Pons (tissue), 1 donor: ENCODE measurements at places on chromosomes 5 and 9.
A peak's percentile ranks its signal among the peaks of the same experiment; 100 is the strongest.

DNA sequence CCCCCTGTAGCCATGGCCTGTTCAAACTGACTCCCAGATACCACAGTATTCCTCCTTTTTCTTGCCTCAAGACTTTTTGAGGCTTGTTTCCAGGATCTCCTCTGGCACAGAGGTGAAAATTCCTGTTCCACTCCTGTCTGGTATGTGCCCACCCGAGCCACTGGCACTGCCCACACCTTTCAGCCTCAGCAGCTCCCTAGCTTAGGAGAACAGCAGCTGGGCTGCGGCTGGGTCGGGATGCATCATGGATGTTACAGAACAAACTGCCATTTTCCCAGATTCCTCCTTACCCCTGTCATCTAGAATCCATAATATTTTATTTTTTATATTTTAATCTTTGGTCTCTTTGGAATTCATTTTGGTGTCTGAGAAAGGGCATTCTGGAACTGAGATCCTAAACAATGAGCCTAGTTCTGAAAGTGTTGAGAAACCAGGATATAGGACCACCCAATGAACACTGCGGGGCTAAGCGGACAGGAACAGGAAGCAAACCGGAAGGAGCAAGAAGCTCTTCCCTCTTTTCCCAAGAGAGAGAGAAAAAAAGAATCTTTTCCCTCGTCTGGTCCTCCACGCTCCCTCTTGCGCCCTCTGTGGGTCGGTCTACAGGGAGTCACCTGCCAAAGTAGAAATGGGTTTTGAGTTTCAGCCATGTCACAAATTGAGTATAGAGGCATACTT is 12.5 kb downstream of the OR2S2 start:
- DNase-seq, result peak; percentile 74

- no peak for DNase-seq
Observed at GRCh38 chr9:107870221-107870620, 380.7 kb upstream of the KLF4 start.

DNA sequence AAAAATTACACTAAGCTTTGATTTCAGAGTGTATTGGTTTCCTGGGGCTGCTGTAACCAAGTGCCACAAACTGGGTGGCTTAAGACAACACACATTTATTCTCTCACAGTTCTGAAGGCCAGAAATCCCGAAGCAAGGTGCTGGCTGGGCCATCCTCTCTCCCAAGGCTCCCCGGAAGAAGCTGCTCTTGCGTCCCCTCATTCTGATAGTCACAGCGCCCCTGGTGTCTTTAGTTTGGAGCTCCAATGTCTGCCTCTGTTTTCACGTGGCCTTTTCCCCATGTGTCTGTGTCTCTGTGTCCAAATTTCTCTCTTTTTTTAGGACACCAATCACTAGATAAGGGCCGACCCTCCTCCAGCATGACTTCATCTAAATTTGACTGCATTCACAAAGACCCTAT is 56.7 kb downstream of the ROPN1L start:
- DNase-seq, result no peak

- DNase-seq, result no peak
Observed at GRCh38 chr9:20550326-20550725, 72.0 kb downstream of the MLLT3 start.

- no peak for DNase-seq
Observed at GRCh38 chr5:61576556-61576955, 244.5 kb downstream of the ZSWIM6 start.

GRCh38 chr5:25362799-25363198 is 718.0 kb upstream of the CDH10 start:
- DNase-seq, result no peak

DNA sequence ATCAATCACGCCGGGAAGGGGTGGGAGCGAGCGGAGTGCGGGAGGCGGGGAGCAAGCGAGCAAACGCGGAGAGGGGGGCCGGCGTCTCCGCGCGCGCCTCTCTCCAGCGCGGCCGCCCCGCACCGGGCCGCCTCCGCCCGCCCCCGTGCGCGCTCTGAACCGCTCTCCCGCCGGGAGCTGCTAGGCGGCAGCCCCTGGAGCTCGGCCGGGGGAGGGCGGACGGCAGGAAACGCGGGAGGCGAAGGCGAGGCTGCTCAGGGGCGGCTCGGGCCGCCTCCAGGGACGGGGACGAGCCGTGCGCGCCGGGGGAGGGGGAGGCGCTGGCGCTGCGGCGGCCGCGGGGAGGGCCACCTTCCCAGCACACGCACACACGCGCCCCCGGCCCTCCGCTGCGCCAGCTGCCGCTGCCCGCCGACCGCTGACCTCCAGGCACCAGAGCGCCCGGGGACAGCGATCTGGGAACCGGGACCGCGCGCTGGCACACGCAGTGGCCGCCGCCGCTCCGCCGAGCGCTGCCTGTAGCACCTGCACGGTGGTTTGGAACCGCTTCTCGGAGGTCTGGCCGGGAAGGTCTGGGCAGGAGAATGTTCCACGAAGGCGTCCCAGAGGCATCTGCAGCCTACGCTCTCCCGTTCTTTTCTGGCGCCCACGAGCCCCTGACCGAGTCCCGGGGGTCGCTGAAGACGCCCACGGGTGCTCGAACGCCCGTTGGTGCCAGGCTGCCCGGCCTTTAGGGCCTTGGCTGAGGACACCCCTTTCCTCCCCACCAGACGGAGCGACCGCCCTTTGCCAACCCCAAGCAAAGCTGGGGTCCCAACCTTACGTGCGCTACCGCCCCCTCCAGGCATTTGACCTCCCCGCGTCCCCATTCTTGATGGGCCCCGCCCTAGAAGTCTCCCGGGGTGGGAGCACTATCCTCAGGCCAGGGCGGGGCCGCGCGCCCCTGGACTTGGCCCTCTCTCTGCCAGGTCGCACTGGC is at the start of gene GABBR2:
TSS of gene GABBR2 (minus strand) at position 3 of the 979 bp plus-strand sequence. CDS start 198 bp downstream, outside the sequence.
- no peak for DNase-seq

DNA sequence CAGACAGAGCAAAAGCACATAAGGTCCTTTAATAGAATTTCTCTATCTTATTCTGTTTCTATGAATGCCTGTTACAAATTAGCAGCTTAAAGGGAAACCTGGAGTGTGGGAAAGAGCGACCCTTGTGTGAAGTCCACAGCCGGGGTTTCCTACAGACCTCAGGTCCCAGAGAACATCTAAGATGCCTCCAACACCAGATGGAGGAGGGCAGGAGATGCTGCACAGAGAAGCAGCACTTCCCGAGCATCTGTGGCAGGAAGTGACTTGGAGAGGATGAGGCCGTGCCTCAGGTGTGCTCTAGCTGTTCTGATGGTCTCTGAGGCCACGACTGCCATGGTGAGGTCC is 26.8 kb downstream of the IRF1 start:
- no peak for DNase-seq

- DNase-seq, result no peak
Observed at GRCh38 chr9:136404801-136405136, 4.8 kb upstream of the SNAPC4 start.

DNA sequence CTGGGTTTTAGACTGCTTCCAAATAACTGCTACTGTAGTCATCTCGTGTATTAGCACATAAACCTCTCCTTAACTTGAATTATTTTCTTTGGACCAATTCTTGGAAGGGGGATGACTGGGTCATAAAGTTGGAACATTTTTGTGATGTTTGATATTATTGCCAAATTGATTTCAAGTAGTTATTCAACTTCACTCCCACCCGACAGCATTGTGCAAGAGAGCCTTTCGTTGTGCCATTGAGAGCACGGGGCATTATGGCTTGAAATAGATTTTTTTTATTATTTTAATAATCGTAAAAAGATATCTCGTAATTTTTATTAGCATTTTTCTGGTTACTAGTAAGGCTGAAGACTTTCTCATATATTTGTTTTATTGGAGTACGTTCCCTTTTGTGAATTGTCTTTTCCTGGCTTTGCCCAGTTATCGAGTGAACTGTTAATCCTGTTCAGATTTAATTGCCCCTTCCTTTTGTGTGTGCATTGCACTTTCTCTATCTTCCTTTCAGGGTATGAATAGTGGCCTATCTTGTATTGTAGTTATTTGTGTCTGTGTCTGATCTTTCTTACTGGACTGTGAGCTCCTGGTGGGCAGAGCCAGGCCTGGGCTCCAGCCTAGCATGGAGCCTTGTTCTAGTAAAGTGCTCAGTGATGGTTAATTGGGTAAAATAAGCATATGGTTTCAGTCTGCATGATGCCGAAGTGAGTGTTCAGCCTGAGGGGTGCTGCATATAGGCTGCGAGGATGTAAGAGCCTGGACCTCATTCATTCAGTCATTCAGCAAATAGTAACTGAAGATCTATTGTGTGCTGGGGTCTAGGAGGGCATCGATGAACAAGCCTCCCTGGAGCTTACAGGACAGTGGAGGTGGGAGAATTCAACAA is 93.5 kb upstream of the SHB start:
- DNase-seq, result no peak

DNA sequence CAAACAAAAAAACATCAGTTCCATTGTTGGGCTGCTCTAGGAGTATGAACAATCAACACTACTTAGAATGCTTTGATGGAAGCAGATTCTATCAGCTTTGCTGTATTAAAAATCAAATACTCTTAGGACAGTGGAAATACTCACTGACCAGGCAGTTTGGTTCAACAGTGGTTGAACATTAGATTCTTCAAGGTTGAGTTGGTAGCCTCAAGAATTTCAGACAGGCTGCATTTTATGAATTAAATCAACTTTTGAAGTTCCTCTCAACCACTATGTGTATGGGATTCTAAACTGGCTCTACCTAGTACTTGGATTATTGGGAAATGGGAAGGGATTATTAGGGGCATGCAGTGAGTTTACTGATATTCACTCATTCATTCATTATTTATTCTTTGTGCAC is 35.0 kb downstream of the ACTBL2 start:
- no peak for DNase-seq

DNA sequence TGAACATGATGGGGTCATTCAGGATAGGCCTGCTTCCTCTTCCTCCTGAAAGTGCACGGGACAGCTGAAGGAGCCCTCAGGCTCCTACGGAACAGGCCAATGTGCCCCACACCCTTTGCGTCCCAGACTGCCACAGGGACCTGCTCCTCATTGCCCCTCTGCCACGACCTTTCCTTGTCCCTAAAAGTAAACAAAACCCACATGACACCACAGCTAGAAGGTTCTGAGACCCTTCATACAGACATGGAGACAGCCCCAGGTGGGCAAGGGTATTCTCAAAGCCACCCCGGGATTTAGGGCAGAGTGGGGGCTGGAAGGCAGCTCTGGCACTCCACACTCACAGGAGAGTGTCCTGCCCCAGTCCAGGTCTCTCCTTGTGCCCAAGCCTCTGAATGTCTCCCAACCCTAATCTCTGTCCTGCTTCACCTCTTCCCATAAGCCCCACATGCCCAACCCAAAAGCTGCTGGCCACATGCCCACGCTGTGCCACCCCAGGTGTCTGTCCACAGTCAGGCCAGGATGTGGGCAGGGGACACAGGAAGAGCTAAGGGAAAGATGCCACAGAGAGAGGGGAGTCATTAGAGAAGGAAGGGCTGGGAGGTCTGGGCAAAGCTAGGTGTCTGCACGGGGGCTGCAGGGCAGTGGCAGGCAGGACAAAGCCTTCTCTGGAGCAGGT is 800 bp downstream of the AMBP start:
- no peak for DNase-seq

DNA sequence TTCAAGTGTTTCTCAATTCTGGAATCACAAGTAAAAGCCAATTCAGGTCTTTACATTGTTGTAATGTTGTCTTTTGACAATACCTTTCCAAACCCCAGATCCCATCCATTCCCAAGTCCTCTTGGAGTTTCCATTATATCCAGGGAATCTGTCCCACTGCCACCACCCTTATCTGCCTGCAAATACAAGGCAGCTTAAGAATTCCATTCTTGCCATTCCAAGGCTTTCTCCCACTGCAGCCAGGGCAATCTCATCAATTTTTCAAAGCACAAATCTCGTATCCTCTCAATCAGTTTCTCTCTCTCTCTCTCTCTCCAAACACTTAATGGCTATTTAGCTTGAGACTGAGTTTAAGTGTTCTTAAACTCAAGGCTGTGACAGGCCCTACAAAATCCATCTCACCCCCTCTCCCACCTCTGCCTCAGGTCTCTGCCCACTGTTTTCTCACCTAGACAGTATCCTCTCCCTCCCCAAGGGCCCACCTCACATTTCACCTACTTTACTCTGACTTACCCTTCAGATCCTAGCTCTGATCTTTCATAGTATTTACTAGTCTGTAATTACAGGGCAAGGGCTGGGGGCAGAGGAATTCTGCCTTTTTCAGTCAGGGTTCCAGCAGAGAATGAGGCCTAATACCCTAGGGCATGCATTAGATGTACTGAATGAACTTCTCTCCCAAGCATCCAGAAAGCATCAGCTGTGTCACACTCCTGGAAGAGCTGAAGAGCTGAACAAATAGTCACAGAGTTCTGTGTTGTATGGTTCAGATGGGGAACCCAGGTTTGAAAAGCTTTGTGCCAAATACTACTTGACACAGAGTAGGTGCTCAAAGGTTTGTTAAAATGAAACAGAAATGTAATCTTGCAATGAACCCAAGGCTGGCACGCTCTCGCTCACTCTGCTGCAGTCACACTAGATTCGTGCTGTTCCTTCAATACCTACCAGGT is 46.0 kb downstream of the RAPGEF1 start:
- DNase-seq, result no peak

DNA sequence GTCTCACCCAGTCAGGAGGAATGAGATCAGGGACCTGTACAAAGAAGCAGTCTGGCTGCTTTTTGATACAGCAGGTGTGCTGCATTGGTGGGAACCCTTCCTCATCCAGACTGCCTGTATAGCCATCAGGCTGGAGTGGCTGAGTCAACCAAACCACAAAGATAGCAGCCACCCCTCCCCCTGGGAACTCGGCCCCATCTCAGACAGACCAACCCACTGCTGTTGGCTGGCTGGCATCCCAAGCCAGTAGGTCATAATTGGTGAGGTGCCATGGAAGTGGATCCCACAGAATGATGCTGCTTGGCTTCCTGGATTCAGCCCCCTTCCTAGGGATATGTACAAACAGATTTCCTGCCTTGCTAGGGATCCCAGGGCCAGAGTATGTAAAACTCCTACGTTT is 60.9 kb downstream of the YTHDC2 start:
- no peak for DNase-seq

DNA sequence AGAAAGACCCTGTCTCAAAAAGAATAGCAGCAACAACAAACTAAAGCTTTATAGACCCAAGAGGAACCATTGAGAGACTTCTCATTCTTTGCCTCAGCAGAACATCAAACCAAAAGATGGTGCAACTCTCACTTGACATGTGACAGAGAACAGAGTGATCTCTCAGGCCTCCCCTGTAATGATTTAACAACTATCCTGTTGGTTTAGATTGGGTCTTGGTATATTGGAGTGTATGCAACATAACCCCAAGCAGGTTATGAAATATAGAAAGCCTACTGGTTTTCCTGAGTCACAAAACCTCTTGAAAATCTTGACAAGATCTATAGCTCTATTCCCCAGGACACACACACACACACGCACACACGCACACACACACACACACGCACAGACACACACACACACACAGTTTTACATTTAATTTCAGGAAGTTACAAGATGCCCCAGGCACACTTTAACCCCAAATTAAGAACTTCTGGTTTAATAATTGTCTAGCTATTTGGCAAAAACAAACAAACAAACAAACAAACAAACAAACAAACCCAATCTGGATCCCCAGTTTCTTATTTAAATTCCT is 6.5 kb upstream of the FGF1 start:
- no peak for DNase-seq
